ENCODE measurements at places on chromosomes 12 and 14.

DNA sequence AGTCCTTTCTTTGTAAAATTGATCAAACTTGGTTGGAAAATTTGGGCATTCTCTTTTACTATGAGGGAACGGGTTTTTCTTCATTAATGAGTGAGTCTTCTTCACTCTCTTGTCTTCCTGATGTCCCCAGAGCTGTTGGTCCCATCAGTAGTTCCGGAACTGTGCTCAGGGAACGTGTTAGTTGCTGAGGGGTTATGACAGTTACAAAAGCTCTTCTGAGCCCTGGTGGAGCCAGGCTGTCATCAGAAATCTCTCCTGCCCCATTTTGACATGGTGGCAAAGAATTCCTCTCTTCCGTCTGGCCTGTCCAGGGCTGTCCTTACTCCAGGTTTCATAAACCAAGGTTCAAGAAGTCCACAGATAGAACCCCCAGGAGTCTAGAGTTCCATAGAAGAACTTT is 208.5 kb downstream of the SLC41A2 start:
- DNase-seq, result no peak

GRCh38 chr12:105580821-105581352 is 250.4 kb downstream of the C12orf75 start:
- no peak for DNase-seq

DNA sequence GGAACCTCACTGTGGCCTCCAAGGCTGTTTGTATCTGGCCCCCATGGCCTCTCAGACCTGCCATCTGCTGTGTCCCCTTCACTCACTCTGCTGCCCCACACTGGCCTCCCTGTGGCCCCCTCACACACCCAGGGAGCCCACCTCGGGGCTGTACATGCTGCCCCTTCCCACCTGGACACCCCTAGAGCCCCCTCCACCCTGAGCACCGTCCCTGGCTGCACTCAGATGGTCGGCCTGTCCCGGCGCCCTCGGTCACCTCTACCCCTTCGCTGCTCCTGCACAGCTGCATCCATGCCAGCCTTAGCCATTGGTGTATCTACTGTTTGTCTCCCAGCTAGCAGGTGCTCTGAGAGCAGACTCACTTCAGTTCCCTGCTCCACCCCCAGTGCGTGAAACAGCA is 144.4 kb downstream of the RIMBP2 start:
- no peak for DNase-seq

GRCh38 chr14:70073924-70074566 is 114.7 kb downstream of the SLC8A3 start:
- peak; percentile 73 for DNase-seq

DNA sequence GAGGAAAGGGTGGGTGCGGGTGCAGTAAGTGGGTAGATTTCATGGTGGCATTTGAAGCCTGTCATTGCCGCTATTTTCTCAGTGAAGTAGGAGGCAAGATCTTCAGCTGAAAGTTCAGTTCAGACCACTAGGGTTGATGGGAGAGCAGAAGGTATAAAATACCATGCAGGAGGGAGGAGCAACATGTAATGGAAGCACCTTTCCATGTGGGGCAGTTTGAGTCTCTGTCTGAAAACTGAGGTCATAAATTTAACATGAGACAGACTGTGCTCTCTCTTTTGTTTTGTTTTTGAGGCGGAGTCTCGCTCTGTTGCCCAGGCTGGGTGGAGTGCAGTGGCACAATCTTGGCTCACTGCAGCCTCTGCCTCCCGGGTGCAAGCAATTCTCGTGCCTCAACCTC is 22.7 kb downstream of the LRRC74A start:
- DNase-seq, result no peak

GRCh38 chr12:108856428-108857157 is 790 bp downstream of the SSH1 start:
- peak; percentile 87 for DNase-seq

DNA sequence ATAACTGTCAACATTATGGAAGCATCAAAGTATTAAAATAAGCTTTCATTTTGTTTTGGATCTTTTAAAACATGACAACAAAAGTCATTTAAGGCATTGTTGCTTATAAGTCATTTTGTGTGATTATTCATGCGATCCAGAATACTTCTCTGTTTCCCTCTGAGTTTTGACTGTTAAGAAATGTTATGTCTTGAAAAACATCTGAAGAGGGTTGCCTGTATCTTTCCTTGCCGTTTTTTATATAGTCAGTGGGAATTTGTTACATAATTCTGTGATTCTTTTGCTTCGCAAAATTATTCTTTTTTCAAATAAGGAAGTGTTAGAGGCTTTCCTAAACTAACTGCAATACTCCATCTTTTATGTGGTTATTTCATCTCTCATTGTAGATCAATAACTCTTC is 78.7 kb downstream of the SAMD4A start:
- DNase-seq, result no peak

DNA sequence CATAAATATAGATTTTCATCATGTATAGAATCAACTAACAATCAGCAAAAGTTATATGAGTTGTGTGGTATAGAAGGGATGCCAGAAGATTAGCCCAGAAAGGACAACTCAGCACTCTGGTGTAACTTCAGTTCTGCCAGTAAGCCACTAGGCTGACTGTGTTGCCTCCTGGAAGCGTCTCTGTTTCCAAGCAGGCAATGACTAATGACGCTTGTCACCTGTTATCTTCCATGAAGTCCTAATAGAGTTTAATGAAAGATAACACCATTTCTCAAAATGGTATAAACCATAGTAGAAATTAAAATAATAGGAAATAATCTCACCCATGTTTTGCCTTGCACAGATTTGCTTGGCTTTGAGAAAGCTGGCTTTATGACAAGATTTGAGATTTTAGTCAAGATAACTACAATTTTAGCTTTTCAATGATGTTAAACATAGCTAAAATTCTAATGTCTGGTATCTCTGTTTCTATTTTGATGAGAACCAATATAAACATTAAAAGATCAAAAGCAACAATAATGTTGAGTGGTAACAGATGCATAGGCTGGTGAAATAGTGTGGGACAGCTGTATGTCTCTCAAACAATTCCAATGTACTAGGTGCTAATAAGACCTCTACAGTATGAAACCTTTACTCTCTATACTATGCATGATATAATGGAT is 9.0 kb upstream of the RNU6-7 start:
- DNase-seq, result no peak

DNA sequence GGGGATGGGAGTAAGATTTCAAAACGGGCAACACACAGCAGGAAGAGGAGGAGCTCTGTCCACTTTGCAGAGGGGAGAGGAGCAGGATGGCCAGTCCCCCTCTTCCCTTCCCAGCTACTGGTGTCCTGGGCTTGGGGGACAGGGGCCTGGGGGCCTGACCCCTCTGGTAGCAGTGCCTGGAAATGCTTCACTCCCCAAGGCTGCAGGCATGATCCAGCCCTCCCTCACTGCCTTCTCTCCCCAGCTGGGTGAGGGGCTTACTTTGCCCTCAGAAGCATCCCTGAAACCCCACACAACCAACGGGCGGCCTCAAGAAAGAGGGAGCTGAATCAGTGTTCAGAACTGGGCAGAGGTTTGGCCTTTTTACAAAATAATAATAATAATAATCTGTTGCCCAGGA is 279.5 kb downstream of the DPF3 start:
- no peak for DNase-seq

Measured in IMR-90 (cell line).